Colonic mucosa (tissue), 4 donors: ENCODE measurements at places on chromosomes 7 and 10.

DNA sequence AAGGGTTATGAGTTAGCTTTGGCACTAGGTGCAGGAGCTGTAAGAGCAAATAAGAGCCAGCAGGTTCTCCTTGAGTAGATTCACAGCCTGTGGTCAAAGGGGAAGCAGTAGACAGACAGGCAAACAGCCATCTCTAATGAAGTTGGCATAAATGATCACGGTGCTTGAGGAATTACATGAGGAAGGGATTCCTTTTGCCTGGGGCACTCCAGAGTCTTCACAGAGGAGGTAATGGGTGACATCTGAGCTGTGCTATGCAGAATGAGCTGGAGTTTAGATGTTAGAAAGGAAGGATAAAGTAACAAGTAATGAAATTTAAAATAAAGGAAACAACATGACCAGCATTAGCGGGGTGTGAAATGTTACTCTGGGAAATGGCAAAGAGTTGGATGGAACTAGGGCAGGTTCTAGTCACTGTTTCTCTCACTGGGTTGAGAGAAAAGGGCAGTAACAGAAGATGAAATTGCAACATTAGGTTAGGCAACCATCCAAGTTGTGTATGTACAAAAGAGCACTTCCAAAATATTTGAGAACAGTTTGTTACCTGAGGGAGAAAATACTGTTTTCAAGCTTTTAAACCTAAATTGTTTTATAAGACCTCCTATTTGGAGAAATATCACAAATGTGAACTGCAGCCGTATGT, 613.8 kb downstream of the PHTF2 start:
- DNase-seq, result no peak

- DNase-seq, result peak; percentile 80
Measured at GRCh38 chr7:2512179-2512661, 7.4 kb upstream of the LFNG start.

GRCh38 chr7:142030294-142030693, 34.6 kb downstream of the MGAM start:
- DNase-seq, result no peak

DNA sequence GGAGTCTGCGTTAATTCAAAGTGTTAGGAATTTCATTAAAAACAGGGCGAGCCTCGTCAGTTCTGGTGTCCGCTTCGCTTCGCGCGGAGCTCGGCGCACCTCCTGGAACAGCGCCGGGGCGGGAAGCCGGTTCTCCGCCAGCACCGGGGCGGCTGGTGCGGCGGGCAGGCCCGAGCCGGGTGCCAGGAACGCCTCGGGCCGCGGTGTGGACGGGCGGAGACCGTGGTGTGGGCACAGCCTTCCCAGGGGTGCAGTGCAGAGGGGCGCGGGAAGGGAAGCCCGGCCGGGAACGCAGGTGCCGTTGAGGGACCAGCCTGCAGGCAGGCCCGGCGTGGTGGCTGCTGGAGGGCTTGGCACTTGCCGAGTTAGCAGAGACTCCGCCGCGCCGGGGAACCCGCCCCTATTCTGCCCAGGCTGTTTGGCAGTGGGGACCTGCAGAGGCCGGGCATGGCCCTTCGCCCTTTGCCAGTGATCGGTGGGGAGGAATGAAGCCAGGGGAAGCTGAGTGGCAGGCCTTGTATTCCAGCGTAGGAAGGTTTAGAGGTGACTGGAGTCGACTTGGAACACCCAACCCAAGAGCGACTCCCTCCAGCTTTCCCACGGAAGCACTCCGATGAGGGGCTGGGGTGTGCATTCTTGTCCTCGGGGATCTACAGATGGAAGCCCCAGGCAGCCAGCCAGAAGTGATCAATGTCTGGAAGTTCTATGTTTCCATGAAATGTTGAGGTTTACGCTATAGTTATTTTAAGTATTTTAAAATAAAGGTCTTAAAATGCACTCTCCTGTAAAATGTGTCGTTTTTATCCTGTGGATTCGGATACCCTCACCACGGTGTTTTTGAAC, 945 bp upstream of the RHEB start:
- DNase-seq, result peak; percentile 50

DNA sequence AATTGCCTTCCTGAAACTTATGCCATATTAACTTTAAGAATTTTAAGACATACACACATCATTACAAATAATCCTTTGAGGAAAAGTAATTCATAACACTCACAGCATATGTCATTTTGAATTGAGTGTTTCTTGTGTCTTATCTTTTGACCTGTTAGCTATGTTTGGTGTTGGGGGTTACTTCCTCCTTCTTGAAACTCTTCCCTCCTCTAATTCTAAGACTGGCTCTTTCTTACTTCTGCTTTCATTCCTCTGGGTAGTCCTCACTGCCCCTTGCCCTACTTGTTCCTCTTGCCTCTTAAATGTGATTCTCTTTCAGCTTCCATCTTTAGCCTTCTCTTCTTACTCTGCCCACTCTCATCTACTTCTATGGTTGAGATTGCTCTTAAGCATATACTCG, 28.3 kb upstream of the PIP4K2A start:
- DNase-seq, result no peak

GRCh38 chr10:52662256-52662655, 110.3 kb downstream of the MBL2 start:
- no peak for DNase-seq
